T1000 (cell line): ENCODE measurements at places on chromosomes 7 and 10.

DNA sequence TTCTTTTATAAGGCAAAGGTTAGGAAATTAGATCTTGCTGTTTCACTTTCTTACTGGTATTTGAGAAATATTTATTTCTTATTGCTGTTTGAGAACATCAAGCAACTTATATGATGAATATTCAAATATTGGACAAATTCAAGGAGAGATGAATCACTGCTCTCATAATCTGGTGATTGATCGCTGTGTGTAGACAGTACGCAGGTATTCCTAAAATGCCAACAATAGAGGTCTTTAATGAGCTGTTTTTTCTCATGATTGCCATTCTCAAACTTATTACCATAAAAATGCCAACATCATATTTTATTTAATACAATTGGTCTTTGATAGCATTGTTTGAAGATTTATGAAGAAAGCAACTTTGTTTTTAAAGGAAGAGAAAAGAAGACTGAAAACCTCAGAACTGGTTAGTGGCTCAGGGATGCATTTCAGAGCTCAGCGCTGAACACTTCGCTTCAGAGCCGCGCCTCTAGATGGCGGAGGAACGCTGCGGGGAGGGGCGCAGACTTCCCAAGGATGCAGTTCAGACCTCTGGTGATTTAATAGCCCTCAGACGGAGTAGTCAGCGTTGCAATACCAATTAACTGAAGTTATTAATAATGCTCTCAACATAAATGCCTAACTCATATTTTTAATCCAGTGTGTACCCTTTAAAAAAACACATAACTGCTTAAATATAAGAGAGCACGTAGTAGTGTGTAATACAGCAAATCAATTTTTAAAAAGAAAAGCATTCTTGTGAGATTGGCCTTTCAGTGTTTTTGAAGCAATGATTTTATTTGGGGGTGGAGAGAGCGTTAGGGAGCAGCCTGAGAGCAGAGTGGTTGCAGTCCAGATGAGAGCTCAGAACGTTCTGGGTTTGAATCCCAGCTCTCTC lies 38.5 kb upstream of the STEAP4 start:
- no peak for DNase-seq

- DNase-seq = no peak
Measured at GRCh38 chr10:35257057-35257983, 79.0 kb upstream of the CCNY start.

DNA sequence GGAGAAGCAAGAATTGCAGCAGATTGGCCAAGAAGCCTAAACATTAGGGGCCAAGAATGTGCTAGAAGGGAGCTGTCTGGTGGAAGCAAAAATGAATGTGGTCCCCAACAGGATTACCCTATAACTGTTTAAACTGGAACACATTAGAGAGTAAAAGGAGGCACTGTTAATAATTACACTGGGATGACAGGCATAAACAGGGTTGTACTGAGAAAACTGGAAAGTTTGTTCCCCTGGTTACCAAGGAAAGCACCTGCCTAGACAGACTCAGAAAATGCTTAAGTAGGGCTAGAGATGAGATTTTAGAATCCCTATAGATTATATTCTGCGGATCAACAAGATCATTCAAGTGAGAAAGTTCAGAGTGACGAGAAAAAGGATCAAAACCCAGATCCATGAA lies 100.8 kb downstream of the CTTNBP2 start:
- DNase-seq = no peak

GRCh38 chr7:45088821-45089340 lies at the start of gene NACAD:
TSS of gene NACAD (minus strand) at chr7:45088969. CDS start at chr7:45088894, 75 bp downstream.
- peak; percentile 24 for DNase-seq

GRCh38 chr10:75663947-75664664 lies 232.7 kb downstream of the LRMDA start:
- no peak for DNase-seq

DNA sequence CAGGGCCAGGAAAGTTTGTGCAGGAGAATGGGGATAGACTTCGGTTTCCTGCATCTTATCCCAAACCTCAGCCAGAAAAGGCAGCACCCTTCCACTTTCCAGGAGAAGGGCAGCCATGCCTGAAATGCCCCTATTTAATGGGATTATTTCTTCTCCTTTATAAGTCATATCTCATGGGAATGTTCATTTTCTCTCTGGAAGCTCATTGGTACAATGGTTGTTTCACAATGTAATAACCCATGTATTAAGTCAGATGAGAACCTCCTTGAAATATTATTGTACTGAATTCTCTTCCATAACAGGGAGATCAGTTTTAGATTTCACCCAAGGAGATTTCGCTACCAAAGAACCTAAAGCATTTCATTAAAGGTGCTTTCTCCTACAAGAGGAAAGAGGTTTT lies 457.5 kb downstream of the KCNMA1 start:
- DNase-seq = no peak

DNA sequence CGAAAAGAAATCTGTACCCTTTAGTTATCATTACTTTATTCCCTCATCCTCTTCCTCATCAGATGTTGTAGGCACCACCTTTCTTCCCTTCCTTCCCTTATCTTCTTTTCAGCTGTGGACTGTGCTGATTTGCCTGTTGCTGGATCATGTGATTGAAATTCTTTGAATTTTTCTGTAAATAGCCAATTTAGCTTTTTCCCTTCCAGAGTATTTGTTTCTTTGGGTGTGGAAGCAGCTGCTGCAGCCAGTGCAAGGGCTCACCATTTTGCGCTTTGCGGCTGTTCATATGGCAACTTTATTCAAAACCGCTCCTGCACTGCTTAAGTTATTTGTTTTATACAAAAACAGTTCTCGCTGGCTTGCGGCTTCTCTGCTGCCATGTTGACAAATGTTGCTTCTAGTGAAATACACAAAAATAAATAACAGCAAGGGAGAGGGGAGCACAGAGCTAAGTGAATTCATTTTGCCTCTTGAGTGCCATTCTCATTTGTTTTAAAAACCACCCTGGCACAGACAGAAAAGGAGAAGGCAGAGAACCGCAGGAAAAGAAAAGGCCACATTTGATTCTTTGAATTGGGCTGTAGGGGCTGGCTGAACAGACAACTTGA lies 151.2 kb downstream of the AUTS2 start:
- DNase-seq = no peak

- no peak for DNase-seq
Measured at GRCh38 chr10:44388641-44389040, 3.7 kb upstream of the CXCL12 start.

- no peak for DNase-seq
Measured at GRCh38 chr10:49682879-49683278, 3.4 kb downstream of the C10orf53 start.

- DNase-seq = no peak
Measured at GRCh38 chr10:132346806-132347205, 14.8 kb downstream of the LRRC27 start.

DNA sequence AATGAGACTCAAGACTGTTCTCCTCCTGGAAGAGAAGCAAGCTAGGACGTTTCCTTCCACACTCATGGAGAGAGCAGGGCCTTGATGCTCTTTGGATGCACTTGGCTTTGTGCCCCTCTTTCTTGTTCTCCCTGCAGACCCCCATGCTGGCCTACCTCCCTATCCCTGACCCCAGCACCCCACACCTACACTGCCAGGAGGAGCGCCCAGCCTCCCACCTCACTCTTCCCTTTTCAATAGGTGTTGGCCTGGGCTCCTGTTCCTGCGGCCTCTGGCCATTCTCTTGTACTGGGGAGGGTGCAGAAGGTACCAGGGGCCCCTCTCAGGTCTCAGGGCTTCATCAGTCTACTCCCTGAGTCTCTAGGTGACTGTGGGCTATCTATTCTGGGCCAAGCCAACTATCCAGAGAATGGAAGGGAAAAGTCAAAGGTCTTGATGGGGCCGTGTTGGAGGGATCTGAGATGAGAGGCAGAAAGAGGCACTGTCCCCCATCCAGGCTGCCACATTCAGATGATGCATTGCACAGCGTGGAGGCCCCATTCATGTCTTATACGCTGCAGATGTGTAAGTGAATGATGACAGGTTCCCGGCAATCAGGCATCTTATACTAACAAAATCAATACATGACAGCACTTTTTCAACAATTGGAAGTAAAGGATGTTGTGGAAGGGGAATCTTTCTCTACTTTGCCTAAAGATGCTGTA lies 32.7 kb upstream of the LOXL4 start:
- DNase-seq = no peak

DNA sequence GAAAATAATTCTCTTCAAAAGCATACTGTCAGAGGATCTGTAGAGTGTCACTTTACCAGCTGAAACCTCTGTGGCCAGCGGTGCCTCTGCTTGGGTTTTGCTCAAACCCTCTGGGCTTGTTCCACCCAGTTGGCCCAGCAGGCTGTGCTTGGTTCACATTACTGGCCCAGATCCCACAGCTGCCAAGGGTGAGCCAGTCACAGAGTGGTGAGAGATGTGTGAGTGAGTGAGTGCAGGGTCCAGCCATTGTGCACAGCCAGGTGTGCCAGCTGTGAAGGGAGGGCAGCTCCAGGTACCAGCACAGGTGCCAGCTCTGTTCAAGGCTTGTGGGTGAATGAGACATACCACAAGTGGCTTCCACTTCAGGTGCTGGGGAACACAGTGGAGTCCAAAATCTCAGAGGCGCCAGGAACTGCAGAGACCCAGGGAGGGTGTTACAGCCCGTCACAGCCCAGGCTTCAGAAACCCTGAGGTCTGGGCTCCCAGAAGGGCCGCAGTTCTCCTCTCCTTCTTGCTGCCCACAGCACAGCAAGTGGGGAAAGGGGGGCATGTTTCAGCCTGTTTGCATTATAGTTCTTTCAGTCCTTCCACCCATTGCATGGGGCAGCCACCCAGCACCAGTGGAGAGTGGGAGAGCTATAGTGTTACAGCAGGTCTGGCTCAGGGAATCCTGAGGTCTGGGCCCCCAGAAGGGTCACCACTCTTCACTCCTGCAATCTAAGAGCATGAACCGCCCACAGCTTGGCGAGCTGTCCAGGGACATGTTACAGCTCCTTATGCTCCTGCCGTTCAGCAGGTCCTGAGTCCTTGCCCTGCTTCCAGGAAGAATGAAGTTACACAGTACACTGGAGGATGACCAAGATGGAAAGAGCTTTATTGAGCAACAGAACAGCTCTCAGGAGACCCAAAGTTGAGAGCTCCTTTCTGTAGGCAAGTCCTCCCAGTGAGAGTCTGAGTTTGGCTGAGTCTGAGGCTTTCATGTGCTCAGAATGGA lies 931.7 kb upstream of the SORCS1 start:
- DNase-seq = no peak

- DNase-seq = no peak
Measured at GRCh38 chr10:71343392-71343773, 24.3 kb downstream of the SLC29A3 start.

DNA sequence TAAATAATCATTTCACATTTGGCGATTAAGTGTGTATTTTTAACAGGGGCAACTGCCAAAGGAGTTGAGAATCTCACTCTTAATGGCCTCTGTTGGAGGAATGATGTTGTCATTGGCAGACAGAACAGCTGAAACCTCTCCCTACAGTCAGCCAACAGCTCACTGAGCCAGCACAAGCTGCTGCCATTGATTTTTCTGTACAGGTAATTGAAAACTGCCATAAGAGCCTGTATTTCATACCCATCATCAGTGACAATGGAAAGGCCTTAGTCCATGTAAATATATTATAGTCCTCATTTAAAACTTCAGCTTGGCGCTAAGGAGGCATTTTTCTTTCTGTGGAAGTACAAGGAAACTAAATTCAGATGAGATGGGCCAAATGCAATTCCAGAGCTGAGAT lies 28.1 kb upstream of the PTN start:
- DNase-seq = no peak

GRCh38 chr7:121202125-121202524 lies 126.7 kb upstream of the WNT16 start:
- DNase-seq = no peak
